ENCODE measurements at places on chromosomes 16 and 17. TPM values are rescaled to one million over a fixed set of nuclear protein-coding genes. Genes with fewer than 3 reads are reported as not detected.

Gene ZNF469
- total RNA-seq, result 0.91 TPM

Gene CCL17
- 14.2 TPM for total RNA-seq

Gene PHKG2
- 61.5 TPM for total RNA-seq

Gene KRTAP4-5
- not detected for total RNA-seq

Gene LPO
- not detected for total RNA-seq

Gene MPP3
- 19.1 TPM for total RNA-seq

Gene PAFAH1B1
- 77.4 TPM for total RNA-seq

Gene SPATA32
- total RNA-seq, result not detected

Gene KSR1
- 2.9 TPM for total RNA-seq

Gene USP43
- 3.7 TPM for total RNA-seq

Gene SLC16A6
- 0.48 TPM for total RNA-seq

Gene ITGAL
- 0.17 TPM for total RNA-seq

Gene KRTAP9-2
- total RNA-seq, result not detected
